ENCODE measurements at places on chromosomes 5 and 9.

GRCh38 chr9:110785166-110785565 lies 116.6 kb downstream of the MUSK start:
- DNase-seq: no peak

- no peak for DNase-seq
Measured at GRCh38 chr9:114906922-114907571, 23.3 kb downstream of the TNFSF8 start.

GRCh38 chr5:180652771-180653170 lies 3.4 kb upstream of the FLT4 start:
- no peak for DNase-seq

GRCh38 chr9:9412241-9412640 lies 1200.6 kb downstream of the PTPRD start:
- DNase-seq: no peak

- DNase-seq: no peak
Measured at GRCh38 chr5:65127161-65127901, 354.4 kb downstream of the ADAMTS6 start.

DNA sequence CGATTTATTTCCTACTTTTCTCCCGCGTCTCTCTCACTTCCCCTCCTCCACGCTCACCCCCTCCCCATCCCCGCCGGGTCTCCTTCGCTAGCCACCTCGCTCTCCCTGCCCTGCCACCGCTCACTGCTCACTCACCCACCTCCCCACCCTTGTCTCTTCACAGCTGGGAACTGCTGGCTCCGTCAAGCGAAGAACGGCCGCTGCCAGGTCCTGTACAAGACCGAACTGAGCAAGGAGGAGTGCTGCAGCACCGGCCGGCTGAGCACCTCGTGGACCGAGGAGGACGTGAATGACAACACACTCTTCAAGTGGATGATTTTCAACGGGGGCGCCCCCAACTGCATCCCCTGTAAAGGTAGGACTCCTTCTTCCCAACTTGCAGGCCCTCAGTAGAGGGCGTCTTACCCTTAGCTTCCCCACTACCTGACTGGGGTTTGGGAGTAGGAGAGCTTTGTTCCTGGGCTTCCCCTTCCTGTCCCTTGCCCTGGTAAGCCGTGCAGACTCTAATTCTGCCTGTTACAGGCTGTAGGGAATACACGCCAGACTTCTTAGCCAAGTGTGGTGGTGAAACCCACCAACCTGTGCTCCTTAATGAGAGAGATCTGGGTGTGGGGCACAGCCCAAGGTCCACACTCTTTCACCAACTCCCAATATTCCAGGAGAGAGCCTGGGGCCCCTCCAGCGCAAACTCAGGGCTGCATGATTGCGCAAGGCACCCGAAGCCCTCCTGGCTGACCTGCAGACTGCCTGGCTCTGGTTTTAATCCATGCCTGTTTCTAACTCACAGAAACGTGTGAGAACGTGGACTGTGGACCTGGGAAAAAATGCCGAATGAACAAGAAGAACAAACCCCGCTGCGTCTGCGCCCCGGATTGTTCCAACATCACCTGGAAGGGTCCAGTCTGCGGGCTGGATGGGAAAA lies 2.5 kb downstream of the FST start:
- DNase-seq: no peak

- DNase-seq: no peak
Measured at GRCh38 chr9:130856474-130856873, 21.4 kb downstream of the ABL1 start.

GRCh38 chr5:33973271-33973670 lies 11.2 kb downstream of the SLC45A2 start:
- DNase-seq: no peak

Data from hippocampal formation (tissue), 2 donors.